ENCODE measurements at places on chromosomes 5 and 9. TPM values are rescaled to one million over a fixed set of nuclear protein-coding genes. Genes with fewer than 3 reads are reported as not detected.

Gene SNCAIP
- 29.4 TPM for polyA plus RNA-seq

Gene SHC3
- polyA plus RNA-seq, result 3.2 TPM

Gene GPR151
- not detected for polyA plus RNA-seq

Gene LECT2
- 2.7 TPM for polyA plus RNA-seq

Gene SLC6A19
- polyA plus RNA-seq, result 63.9 TPM

Gene GRM6
- 0.90 TPM for polyA plus RNA-seq

Measured in right renal pelvis (tissue), 4 donors.